ENCODE measurements at places on chromosomes 5 and 9. TPM values are rescaled to one million over a fixed set of nuclear protein-coding genes. Genes with fewer than 3 reads are reported as not detected.

The CORO2A gene
- total RNA-seq: 15.8 TPM

The INSL6 gene
- not detected for total RNA-seq

The PCA3 gene
- not detected for total RNA-seq

The SPATA31D4 gene
- not detected for total RNA-seq

The TXNDC8 gene
- total RNA-seq: not detected

The KIAA1958 gene
- total RNA-seq: 34.0 TPM

The DBN1 gene
- total RNA-seq: 339 TPM

The CRB2 gene
- 2.9 TPM for total RNA-seq

The ARHGEF28 gene
- 0.57 TPM for total RNA-seq

The ARID3C gene
- not detected for total RNA-seq

The TMEM250 gene
- 48.3 TPM for total RNA-seq

The RASEF gene
- 1.9 TPM for total RNA-seq

The DDX4 gene
- not detected for total RNA-seq

The MYMK gene
- total RNA-seq: not detected

The ASTN2 gene
- total RNA-seq: 10.1 TPM

The SPACA9 gene
- total RNA-seq: 1.3 TPM

The CCDC192 gene
- not detected for total RNA-seq

The S100Z gene
- total RNA-seq: not detected

The SUSD3 gene
- 9.0 TPM for total RNA-seq

The SLC12A2 gene
- 17.9 TPM for total RNA-seq

The C5orf58 gene
- total RNA-seq: 1.4 TPM

The RORB gene
- 0.26 TPM for total RNA-seq

The STKLD1 gene
- total RNA-seq: 0.57 TPM

The PCDHA9 gene
- total RNA-seq: 0.46 TPM

The ZFP37 gene
- total RNA-seq: 4.8 TPM
